ENCODE measurements at places on chromosomes 12 and 14.

- DNase-seq = no peak
These were observed 473.0 kb downstream of the PCNX1 start for GRCh38 chr14:71380271-71380670.

GRCh38 chr12:117538926-117539325, 177.5 kb upstream of the NOS1 start:
- DNase-seq = no peak

GRCh38 chr12:32483499-32483898, 84.1 kb downstream of the FGD4 start:
- no peak for DNase-seq

GRCh38 chr14:104700225-104700651, 10.8 kb downstream of the INF2 start:
- no peak for DNase-seq

DNA sequence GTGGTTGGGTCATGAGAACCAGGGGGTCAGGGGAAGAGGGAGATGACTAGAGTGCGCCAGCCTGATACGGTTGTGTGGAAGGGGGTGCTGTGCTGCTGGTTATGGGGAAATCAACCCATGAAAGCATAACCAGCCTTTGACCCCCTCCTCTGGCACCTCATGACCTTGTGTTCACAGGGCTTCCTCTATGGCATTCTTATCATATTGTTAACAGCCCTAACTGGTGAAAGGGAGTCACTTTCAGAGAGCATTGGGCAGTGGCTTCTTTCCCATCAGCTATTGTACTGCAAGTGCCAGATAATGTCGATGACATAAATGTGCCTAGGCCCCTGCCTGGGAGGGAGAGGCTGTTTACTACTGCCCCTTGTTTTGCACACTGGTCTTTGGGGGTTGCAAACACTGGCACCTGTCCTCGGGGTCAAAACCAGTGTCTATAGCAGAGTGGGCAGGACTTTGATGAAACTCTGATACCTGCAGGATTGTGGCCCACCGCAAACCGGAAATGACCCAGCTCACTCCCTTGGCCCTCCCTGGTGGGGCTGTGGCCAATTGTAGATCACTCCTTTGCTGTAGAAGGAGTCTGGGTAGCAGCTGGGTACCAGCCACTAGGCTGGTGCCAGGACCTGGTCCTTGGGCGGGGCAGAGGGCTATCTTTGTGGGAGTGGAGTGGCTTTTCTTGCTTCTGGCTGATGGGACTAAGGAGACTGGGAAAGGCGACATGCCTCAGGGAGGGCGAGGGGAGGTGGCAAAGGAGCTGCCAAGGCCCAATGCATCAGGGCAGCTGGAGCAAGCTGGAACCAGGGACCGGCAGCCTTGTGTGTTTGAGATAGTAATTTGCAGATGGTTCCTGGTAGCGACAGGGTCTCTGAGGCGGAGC, 634 bp upstream of the TMEM63C start:
- no peak for DNase-seq

DNA sequence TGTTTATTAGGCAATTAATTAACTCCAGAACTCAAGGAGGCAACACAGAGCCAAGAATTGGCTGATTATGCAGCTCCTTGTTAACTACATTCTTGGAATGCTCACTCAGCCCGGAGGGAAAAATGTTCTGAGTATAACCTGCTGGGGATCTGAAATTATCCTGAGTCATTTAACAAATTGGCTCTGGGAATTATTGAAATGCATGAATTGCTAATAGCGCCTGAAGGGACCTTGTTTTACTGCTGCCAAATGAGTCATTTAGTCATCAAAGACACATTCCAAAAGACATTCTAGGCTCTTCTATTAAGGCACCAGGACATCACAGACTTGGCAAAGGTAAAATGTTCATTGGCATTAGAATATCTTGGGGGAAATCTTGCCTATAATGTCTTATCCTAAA, 13.0 kb downstream of the TMEM52B start:
- no peak for DNase-seq

GRCh38 chr14:29650554-29651269, 276.9 kb downstream of the PRKD1 start:
- no peak for DNase-seq

GRCh38 chr14:75434138-75434889, 6.5 kb downstream of the JDP2 start:
- DNase-seq = no peak

DNA sequence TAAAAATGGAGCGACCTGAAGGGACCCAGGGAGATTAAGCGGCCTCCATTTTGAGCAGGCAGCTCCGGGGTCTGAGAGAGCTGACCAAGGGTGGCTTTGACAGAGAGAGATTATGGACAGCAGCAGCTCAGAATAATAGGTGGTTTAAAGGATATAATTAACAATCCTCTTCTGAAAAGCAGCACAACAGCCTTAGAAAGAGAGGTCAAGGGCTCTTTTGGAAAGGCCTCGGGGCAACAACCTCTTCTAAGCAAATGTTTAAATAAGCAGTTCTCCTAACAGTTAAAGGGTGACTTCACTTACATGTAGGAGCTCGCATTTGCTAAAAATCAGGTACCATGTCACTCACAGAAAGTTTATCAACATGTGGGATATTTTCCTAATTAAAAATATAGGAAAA, 87.2 kb upstream of the FRMD6 start:
- no peak for DNase-seq

DNA sequence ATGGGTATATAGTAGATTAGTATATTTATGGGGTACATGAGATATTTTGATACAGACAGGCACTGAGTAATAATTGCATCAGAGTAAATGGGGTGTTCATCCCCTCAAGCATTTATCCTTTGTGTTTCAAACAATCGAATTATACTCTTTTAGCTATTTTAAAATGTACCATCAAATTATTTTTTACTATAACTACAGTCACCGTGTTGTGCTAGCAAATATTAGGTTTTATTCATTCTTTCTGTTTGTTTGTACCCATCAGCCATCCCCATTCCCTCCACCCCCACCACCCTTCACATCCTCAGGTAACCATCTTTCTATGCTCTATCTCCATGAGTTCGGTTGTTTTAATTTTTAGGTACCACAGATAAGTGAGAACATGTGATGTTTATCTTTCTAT, 115.8 kb downstream of the NUBPL start:
- DNase-seq = no peak

GRCh38 chr12:100553936-100554335, 19.5 kb upstream of the GAS2L3 start:
- no peak for DNase-seq
